ENCODE measurements at places on chromosomes 13 and 19.

DNA sequence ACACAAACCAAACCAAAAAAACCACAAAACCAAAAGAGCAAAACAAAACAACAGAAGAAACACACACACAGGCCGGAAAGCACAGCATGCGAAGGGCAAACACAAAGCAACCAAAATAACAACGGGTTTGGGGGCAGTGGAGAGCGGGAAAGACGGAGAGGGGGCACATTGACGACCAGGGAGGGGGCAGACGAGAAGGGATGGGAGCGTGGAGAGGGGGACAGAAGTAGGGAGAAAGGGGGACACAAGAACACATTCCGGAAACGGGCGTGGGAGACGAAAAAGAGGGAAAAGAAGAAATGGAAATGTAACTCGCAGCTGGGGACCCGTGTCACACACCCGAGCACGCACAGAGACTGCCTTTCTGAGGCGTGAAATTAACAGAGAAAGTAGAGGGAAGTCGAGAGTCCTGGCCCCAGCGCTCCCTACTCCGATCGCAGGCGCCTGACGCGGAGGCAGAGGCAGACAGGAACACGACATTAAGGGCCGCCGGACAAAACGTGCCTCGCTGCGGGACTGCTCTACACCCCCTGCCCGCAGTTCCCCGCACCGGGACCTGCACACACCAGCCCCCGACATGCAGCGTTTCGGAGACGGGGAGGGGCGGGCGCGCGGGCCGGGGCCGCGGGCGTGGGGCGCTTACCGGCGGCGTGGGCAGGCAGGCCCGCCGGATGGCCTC lies 652 bp downstream of the POU4F1 start:
- no peak for DNase-seq

DNA sequence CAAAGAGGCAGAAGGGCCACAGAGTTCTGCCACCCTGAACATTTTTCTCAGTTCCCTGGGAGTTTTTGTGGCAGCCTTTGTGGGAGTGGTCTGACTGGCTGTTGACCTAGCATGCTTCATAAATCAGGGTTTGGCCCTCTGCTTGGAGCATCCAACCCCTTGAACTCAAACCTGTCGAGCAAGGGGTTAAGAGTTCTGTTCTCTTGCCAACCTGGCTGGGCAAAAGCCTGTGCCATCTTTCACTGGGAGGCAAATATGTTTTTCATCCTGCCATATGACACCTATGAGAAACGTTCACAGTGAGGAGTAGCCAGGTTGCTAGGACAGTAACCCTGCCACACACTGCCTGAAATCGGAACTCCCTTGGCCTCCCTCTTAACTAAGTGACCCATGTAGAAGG lies 7.7 kb upstream of the TEX26 start:
- DNase-seq = no peak

GRCh38 chr13:69595181-69595580 lies 512.4 kb upstream of the ATXN8OS start:
- no peak for DNase-seq

DNA sequence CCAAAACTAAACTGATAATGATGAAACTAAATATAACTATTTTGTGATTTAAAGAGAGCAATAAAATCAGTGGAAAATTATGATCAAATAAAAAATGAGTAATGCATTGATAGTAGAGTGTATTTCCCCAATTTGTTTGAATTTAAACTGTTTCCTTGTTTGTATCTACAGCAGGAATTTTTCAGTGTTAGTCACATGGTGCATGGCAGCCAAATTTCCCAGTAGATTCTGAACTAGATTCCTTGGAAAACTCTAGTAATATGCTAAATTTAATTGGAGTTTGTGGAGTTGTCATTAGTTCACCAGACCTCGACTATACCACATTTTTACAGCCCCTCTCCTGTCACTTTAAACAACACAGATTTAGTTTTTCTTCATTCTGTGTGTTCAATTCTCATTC lies 156.2 kb downstream of the PCCA start:
- no peak for DNase-seq

GRCh38 chr19:29623726-29624488 lies 17.8 kb downstream of the POP4 start:
- no peak for DNase-seq

DNA sequence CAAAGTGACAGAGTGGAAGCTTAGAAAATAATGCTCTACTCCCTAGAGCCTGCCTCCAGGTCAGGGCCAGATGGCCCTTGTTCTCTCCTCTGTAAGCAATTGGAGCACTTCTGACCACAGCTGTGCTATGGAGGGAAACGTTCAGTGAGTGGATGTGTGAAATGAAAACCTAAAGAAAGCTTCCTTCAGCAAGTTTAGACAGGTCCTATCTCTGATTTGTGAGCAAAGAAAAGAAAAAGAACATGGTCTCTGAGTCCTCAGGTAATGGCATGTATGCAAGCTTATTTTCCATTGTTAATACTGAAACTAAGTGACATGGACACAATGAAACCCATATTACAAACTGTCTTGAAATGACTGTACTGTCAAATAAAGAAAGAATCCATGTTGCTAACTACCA lies 1486.8 kb downstream of the EFNB2 start:
- DNase-seq = no peak

DNA sequence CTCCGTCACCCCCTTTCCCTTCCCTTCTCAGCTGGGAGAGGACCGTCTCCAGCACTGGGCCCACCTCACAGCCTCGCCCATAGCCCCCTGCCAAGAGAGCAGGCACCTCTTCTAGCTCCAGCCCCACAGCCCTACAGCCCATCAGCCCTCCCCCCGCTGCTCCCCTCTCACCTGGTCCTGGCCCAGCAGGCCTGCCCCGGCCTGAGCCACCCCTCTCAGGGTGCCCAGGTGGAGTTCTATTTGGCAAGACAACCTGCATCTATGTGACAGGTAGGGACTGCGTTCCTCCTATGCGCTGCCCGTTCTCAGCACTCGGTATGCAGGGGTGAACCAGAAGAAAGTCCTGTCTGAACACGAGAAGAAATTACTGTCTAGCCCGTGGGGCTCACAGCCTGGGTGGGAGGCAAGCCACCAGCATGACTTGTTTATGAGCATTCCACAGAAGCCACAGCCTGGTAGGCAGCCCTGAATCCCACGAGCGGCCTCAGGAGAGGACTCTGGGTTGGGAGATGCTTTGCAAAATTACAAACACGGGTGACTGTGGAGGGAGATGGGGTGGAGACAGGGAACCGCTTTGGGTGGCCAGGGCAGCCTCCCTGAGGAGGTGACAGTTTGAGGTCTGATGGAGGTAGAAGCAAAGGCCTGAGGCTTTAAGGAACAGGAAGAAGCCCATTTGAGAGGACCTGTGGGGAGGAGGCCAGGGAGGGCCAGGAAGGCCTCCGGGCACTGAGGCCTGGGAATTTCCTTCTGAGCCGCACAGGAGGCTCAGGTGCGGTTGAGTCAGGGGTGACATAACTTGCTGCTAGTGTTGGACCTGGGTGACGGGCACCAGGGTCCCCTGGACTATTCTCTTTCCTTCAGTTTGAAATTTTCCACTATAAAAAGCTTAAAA lies 1.2 kb upstream of the PLEKHF1 start:
- no peak for DNase-seq

- DNase-seq = no peak
These were observed 34.2 kb upstream of the ARGLU1 start for GRCh38 chr13:106602178-106602577.

- DNase-seq = no peak
These were observed 108.5 kb downstream of the ERCC5 start for GRCh38 chr13:102954350-102954749.

GRCh38 chr19:55554302-55554701 lies 9.0 kb upstream of the SBK3 start:
- no peak for DNase-seq

DNA sequence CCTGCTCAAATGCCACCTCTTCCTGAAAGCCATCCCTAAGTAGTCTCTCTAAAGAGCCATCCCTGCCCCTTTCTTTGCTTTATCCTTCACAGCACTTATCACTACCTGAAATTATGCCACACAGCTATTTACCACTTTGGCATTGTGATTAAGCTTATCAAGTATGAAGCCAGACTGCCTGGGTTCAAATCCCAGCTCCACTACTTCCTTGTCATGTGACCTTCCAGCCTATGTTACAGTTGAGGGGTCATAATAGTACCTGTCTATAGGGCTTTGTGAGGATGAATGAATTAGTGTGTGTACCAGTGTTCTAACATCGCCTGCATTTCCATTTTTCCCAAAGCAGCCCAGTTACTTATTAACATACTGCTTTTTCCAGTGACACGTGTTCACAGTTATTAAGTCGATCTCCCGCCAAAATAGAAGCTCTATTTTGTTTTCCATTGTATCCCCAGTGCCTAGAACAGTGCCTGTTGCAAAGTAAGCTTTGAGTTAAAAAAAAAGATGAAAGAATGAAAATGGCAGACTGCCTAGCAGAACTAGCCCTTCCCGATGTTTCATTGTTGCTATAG lies 32.8 kb downstream of the ZSWIM9 start:
- no peak for DNase-seq

- DNase-seq = no peak
These were observed 198.1 kb downstream of the FGF14 start for GRCh38 chr13:102203718-102204117.

DNA sequence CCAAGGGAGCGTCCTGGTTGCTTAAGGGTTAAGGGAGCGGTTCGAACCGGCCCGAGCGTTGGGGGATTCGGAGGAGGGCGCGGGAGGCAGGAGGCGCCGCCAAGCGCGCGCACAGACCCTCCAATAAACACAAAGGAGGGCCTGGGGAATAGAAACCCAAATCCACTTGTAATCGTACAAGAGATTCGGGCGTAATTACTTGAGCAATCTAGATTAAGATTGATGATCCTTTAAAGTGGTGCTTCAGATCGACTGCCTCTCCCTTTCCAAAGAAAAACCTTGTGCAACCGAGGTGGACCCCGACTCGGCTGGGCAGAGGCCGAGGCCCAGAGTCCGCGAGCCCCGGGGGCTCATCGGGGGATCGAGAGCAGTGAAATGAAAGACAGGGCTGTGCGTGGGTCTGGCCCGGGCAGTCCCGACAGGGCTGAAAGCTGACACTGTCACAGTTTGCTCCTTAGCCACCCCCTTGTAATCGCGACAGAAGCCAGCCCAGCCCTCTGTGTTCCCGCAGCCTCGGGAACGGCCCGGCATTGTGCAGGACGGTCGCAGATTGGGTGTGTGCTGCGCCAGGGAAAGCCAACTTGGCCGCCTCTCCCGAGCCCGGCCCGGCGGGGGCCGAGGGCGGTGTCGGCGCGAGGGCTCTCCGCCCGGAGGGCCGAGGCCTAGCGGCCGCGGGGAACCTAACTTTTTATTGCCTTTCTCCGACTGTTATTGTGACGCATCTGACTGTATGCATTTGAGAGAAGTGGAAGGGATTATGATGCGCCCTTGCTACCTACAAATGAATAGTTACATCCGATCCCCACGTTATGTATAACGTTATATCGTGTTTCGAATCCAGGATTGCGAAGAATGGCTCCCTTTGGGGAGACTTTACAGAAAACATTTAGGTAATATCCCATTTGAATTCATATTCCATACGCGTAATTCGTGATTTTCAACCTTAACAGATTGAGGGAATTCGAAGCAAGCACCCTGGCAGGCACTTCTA lies 5.5 kb downstream of the MAB21L1 start:
- DNase-seq = no peak

DNA sequence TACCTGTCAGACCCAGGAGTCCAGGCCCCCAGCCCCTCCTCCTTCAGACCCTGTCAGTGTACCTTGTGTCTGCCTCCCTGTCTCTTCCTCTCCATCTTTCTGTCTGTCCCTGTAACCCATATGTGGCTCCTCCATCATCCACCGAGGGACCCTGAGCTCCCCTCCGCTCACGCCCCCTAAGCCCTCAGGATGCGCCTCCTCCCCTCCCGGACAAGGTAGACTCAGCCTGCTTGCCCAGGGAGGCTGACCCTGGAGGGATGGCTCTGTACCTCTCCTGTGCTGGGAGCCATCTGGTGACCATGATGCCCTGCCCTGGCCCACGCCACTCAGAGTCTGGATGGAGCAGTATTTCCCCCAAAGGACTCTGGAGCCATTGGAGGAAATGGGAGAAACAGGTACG lies 1.0 kb upstream of the CAPN12 start:
- DNase-seq = no peak

DNA sequence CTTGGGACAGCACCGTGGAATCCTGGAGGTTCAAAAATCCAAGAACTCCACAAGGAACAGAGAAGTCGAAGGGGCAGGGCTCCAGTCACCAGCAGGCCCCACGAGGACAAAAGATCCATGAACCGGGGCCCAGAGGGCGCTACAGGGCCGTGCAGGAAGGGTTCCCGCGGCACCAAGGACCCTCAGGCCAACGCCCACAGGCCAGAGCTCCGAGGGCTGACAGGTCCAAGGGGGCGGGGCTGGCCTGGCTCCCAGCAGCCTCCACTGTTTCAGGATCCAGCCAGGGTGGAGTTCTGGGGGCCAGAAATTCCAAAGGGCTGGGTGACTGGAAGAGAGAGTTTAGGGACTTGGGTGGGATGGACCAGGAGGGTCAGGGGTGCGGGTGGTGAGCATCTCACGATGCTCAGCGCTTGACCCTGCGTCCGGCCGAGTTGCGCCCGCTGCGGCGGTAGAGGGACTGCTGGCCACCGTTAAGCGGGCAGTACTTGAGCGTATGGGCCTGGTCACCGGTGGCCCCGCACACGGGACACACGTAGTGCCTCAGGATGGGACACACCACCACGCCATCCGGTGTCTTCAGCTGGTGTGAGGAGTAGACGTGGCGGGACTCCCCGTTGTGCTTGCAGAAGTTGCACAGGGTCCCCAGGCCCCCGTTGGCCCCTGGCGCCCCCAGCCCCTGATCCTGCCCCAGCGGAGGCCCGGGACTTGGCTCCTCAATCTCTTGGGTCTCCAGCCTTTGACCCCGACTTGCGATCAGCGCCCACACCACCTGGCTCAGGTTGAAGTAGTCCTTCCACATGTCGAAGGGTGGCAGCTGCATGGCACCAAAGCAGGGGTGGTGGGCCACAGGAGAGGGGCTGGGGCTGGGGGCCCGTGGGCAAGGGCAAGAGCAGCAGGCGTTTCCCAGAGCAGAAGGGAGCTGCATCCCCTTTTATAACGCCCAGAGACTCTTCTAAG lies at the start of gene NANOS2:
Gene NANOS2, minus strand, starts transcription at position 905 of the 957 bp plus-strand sequence. Its CDS starts 85 bp downstream, at position 820.
- DNase-seq = no peak

GRCh38 chr19:1503089-1503924 lies 9.5 kb downstream of the ADAMTSL5 start:
- no peak for DNase-seq

DNA sequence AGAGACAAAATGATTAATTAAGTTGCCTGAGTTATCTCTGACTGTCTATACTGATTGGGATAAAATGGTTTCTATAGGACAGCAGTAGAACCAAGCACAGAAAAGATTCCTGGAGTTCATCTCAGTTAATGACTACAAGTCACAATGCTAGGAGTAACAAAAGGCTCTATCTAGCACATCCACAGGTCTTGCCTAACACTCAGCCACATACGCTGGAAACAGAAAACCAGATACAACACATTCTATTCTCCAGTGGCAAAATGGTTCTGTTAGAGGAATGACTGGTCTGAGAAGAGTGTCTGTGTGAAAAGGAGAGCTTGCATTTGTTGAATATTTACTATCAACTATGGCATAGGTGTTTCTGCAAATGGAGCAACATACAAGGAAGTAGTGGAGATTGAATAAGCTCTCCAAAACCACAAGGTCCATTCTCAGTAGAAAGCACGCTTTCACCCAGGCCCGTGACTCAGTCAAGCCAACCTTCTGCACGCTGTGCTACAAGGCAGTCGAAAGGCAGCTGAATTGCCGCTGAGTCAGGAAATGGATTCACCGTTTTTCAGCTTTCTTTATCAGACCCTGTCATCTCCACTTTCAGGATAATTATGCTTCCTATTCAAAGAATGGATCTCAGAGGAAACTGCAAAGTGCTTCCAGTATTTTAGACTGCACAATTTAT lies 761.5 kb downstream of the EFNB2 start:
- no peak for DNase-seq

- DNase-seq = no peak
These were observed 673 bp downstream of the IFNL4 start for GRCh38 chr19:39247701-39248664.
